Epithelial cell of proximal tubule (primary cell): ENCODE measurements at places on chromosomes 6 and 20. TPM values are rescaled to one million over a fixed set of nuclear protein-coding genes. Genes with fewer than 3 reads are reported as not detected.
A peak's percentile ranks its signal among the peaks of the same experiment; 100 is the strongest.

DNA sequence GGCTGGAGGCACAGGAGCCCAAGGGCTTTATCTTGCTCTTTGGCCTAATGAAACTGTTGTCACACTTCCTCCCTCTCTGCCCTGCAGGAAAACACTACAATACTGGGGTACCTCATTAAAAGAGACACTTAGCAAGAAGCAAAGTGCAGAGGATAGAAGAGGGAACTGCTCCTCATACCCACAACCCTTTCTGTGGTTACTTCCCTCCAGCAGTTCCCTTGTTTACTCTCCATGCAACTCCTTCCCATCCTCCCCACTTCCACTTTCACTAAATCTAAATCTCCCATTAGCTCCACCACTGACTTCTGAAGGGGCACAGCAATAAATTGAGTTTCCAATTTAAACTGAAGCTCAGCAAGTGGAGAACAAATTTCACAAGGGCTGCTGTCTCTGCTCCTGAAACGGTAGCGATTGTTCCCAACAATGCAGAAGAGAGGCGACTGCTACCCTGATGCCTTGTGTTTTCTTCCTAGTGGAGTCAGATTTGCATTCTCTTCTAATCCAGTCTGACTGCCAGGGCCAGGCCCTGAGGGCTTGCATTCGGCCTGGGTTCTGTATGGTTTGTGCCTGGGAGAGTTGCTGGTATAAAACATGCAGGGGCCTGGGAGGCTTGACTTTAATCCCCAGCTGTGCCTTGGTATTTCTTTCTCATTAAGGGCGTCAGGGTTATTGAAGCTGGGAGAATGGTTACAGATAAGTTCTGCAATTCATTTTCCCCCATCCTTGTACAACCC lies 454.7 kb downstream of the TFAP2B start:
- DNase-seq, result no peak

DNA sequence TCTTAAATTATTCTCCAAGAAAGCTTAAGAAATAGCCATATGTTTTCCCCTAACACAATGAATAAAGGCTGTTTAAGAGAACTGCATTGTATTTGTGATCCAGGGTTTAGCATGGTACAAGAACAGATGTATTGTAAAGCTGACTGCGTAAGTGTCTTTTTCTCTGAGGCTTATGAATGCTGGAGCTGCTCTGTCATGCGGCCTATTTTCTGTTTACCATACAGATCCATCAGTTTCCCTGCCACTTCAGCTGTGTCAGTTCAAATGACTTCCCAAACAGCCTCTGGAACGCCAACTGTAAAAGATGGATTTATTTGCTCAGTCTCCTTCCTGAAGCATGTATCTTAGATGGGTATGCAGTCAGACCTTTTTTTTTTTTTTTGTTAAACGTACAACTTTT lies 419.3 kb upstream of the HS3ST5 start:
- no peak for DNase-seq

GRCh38 chr6:36649701-36650484 lies 28.6 kb upstream of the CDKN1A start:
- DNase-seq, result no peak

GRCh38 chr20:51447097-51447764 lies 95.3 kb downstream of the NFATC2 start:
- peak; percentile 74 for DNase-seq

DNA sequence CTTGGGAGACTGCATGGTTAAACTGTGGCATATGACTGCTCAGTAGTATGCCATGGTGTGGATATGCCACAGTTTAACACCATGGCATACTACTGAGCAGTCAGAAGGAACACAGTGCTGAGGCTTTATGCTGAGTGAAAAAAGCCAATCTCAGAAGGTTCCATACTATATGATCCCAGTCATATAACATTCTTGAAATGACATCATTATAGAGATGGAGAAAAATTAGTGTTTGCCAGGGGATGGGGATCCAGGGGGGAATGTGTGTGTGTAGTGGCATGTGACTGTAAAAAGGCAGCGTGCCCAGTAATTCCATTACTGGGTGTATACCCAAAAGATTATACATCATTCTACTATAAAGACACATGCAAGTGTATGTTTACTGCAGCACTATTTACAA lies 85.8 kb downstream of the FOXF2 start:
- no peak for DNase-seq

DNA sequence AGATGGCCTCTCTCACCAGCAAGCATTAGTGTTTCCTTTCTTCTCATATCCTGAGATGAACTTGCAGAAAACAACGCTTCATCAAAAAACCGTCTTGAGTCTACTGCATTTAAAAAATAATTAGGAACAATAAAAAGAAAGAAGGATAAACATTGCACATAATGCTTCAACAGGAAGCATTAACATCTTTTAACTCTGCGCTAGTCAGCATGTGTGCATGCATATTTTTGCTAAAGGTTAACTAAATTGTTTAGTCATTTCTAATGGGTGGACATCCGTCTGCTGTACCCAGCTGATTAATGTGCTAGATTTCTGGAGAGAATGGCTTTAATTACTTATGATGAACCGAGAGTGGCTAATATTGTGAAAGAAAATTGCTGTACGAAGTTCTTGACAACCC lies 349.3 kb downstream of the SOX4 start:
- DNase-seq, result no peak

- DNase-seq, result no peak
These were observed 128.2 kb downstream of the SASH1 start for GRCh38 chr6:148470606-148471465.

DNA sequence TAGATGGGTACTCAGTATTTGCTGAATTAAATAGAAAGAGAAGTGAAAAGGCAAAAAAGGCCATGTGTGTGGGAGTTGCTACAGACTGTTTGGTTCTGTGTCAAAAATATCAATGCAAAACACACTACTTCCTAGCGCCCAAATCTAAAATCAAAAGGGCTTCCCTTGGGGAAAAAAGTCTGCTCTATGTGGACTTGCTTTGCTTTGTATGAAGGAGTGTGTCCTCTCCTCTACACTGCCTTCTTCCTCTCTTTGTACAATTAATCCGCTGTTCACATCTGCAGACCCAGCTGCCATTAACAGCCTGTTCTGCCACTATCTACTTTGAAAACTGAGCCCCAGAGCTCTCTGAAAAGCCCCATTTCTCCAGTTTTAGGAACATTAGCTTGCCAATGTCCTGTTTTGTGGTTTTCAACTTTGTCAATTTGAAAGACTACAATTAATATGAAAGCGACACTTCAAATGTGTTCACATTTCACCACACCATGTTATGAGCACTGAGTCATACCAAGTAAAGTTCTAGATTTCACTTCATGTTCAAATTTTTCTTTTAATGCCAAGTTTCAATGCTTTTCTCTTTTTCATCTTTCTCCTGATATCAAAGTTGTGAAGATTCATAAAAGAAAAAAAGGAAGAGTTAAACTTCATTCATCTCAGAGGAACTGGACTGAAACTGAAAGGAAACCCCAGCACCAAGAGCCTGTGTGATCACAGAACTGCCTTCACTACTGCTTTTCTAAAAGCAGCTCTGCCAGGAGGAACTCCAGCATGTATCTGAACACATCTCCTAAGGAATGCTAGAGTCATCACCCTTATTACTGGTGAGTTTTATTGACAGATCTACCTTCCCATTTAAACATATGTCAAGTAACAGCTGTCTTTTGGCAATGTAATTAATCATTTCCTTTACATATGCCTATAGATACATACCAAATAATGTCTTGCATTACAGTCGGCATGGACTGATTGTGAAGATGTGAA lies 102.6 kb downstream of the KIF13A start:
- DNase-seq, result no peak

DNA sequence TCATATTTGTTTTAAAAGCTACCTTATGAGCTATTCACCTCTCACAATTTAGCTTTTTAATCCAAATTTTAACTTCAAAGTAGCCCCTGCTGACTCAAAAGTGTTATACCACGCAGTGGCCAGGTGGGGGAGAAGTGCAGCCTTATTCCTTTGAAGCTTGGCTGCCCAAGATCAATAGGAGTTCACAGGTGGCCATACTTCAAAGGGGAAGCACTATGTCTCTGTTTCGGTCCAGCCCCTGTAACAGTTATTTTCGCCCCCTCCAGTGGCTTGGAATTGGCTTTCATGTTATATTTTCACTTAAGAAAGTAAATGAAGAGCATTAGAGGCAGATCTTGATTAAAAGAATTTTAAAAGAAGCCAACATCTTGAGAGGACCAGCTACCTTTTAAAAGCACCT lies 608.4 kb downstream of the EPHA7 start:
- DNase-seq, result peak; percentile 7

DNA sequence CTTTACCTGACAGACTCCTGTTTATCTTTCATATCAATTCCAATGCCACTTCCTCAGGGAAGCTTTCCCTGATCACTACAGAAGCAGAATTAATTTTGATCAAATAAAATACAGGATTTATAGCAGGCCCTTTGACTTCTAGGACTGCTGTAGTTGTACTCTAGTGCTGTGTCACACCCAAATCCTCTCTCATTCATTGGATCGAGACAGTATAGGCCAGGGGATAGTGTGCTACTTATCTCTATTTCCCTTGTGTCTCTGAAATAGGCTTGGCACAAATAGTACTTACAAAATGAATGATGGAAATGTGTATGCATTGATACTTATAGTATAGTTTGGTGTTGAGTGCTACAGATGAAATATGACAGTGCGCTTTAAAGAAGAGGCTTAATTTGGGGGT lies 19.8 kb downstream of the RALY start:
- no peak for DNase-seq

GRCh38 chr20:45550765-45551164 lies 3.6 kb upstream of the EPPIN start:
- DNase-seq, result no peak

GRCh38 chr20:5919626-5920544 lies 30.4 kb downstream of the TRMT6 start:
- DNase-seq, result no peak

DNA sequence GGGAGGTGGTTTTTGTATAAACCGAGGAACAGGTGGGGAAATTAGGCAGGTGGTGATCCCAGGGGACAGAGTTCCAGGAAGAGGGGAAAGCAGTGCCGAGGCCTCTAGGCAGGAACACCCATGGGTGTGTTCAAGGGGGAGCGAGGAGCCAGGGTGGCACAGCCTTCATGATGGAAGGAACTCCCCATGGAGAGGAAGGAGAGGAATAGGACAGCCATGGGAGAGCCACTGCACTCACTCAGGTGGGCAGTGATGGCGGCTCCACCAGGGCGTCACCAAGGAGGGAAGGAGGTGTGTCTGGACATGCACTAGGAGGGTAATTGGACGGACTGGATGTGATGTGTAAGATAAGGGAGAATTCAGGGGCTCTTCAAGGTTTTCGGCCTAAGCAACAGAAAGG lies 98.2 kb downstream of the THBS2 start:
- no peak for DNase-seq

- no peak for DNase-seq
These were observed 31.8 kb downstream of the HFE start for GRCh38 chr6:26118999-26119398.

- no peak for DNase-seq
These were observed 52.5 kb downstream of the PRND start for GRCh38 chr20:4774207-4774606.

- no peak for DNase-seq
These were observed 94.9 kb upstream of the MTHFD1L start for GRCh38 chr6:150770637-150771036.

GRCh38 chr20:15220778-15221565 lies 883.6 kb upstream of the FLRT3 start:
- no peak for DNase-seq

- no peak for DNase-seq
These were observed 64.6 kb downstream of the RWDD2A start for GRCh38 chr6:83257791-83258190.

DNA sequence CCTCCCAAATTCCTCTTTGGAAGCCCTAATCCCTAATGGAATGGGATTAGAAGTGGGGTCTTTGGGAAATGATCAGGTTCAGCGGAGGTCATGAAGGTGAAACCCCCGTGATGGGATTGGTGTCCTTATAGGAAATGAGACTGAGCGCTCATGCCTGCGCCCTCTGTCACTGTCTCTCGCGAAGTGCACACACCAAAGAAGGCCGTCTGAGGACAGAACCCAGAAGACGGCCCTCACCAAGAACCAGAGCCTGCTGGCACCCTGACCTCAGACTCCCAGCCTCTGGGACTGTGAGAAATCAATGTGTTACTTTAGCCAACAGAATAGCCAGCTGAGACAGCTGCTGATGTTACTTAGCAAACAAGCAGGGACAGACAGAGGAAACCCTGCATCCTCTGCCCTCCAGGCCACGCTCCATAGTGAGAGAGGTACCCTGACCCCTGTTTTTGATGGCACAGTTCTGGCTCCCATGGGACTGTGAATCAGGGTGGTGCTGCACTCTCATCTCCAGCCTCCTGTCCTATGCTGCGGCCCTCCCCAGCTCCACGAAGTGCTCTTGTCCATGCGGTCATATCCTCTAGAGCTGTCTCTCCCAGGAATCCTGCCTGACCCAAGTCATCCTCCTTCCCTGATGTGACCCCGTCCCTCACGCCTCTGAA lies 369.3 kb downstream of the ZFAND3 start:
- no peak for DNase-seq

- DNase-seq, result no peak
These were observed 8.7 kb downstream of the ANKS1A start for GRCh38 chr6:34897716-34898115.

GRCh38 chr6:151236668-151237401 lies 2.9 kb upstream of the AKAP12 start:
- DNase-seq, result no peak

DNA sequence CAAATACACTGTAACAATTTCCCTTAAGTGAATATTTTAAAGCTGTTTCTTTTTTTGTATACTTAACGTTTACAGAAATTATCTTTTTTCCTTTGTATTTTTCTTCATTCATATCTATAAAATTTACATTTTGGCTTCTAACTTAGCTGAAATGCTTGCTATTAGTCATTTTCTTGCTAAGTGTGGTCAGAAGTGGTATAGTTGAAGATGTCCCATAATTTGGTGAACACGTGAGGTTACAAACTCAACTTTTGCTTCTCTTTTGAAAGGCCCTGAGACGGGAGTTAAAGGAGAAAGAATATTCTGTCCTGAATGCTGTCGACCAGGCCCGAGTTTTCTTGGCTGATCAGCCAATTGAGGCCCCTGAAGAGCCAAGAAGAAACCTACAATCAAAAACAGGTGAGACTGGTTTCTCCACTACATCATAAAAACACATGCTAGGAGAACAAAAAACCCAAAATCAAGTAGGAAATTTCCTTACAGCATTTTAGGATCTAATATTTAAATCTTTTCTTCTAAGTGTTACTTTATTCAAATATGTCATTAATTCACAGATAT lies 445.0 kb downstream of the UTRN start:
- no peak for DNase-seq

GRCh38 chr6:15283986-15284361 lies 38.1 kb downstream of the JARID2 start:
- DNase-seq, result no peak

Gene DEFB116
- not detected in 2 replicates for total RNA-seq

Gene PSMB9
- 20.5 and 24.3 TPM in 2 replicates for total RNA-seq

Gene PSMB1
- total RNA-seq, result 282 and 488 TPM in 2 replicates

Gene NT5E
- total RNA-seq, result 145 and 216 TPM in 2 replicates

Gene TCF21
- 0.23 and 1.0 TPM in 2 replicates for total RNA-seq

Gene USP49
- total RNA-seq, result 0.94 and 2.7 TPM in 2 replicates

Gene MUC21
- total RNA-seq, result not detected in 2 replicates

Gene KHDC1
- 2.3 and 5.0 TPM in 2 replicates for total RNA-seq

Gene RAET1L
- 1.5 and 3.1 TPM in 2 replicates for total RNA-seq

Gene RAD21L1
- total RNA-seq, result 0.06 and 1.2 TPM in 2 replicates

Gene CALHM5
- 0.07 and 0.12 TPM in 2 replicates for total RNA-seq

Gene TMEM217
- total RNA-seq, result 0.80 and 0.86 TPM in 2 replicates

Gene TNF
- 13.9 and 14.2 TPM in 2 replicates for total RNA-seq
